ENCODE measurements at places on chromosomes 7 and 10. TPM values are rescaled to one million over a fixed set of nuclear protein-coding genes. Genes with fewer than 3 reads are reported as not detected.

Gene UBN2
- 3.2 TPM for total RNA-seq

Gene ENTPD7
- 21.6 TPM for total RNA-seq

Gene BAMBI
- total RNA-seq, result 0.76 TPM

Gene POMZP3
- 2.7 TPM for total RNA-seq

Gene CH25H
- total RNA-seq, result 34.9 TPM

Gene ALOX5
- not detected for total RNA-seq

DNA sequence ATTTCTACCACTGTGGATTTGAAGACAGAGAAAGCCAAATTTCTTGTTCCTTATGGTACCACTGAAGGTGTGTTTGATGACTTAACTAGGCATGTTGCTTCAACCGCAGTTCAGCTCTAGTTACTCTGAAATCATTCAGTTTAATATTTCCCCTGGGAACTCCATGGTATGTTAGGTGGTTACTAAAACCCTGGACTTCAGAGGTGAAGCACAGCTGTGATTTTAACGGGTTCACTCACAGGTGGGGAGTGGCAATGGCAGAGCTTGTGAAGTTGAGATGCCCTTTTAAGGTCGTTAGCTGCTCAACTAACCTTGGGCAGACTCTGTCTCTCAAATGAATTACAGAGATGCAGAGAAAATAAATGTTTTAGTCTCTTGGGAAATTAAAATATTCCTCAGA lies 163.6 kb upstream of the PHYHIPL start:
- DNase-seq, result no peak
- no peak overlapping the region for H3K4me3 ChIP-seq
- no peaks in the 10 kb centered on the region for H3K27me3 ChIP-seq
- H3K36me3 ChIP-seq, result no peaks in the 10 kb centered on the region

- DNase-seq, result no peak
- no peak overlapping the region for H3K27ac ChIP-seq
- no peaks in the 10 kb centered on the region for H3K36me3 ChIP-seq
Observed at GRCh38 chr10:26879744-26880143, 19.0 kb upstream of the ABI1 start.

DNA sequence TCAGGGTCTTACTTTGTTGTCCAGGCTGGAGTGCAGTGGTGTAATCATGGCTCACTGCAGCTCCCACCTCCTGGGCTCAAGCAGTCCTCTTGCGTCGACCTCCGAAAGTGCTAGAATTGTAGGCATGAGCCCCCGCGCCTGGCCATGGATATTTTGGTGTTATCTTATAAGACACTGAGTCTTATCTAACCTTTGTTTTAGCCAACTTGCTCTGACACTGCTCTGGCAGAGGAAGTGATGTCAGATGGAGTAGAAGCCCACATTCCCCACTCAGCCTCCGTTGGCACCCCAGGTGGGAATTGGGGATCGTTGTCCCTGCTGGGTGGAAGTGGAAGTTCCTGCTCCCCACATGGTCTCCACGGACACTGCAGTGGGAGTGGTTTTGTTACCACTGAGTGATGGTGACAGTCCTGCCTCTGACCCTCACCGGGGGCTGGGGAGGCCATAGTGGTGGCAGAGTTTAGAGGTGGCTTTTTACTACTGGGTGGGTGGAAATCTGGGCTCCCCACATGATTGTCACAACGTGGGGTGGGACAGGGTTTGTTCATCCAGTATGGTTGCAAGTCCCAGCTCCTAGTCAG lies 98.9 kb downstream of the ANKRD61 start:
- H3K4me1 ChIP-seq, result no peaks in the 10 kb centered on the region
- peaks cover 21% of the 10 kb centered on the region for H3K36me3 ChIP-seq
- DNase-seq, result no peak
- H3K27ac ChIP-seq, result no peak overlapping the region
- no peaks in the 10 kb centered on the region for H3K27me3 ChIP-seq

DNA sequence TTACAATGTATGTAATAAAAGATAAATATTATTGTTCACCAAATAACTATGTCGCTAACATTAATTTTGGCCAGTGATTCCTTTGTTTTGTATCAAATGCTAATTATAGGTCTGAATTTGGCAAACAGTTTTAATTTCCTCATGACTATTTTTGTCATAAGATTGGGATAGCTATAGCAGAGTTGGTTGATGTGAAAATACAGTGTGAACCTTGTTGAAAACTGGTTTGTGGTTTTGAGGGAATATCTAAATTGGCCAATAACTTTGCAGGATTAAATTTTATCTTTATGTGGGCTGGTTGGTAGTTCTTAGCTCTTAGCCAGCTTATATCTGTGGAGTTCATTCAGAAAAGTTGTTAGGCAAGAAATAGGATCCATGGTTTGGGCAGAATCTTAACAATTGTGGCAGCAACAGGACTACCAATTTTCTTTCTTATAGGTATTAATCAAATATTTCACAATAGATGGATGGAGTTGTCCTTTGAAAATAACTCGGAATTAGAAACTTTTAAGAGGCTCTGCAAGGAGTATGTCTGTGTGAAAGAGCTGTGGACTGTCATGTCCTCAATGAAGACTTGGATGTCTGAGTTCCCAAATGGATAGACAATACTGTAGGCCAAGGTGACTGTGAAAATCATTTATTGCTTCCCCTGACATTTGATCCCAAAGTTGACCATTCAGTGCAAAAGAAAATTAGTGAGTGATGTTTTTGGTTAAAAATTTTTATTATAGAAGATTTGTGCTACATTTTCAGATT lies 73.5 kb downstream of the PRKG1 start:
- H3K36me3 ChIP-seq, result no peaks in the 10 kb centered on the region
- no peaks in the 10 kb centered on the region for H3K27me3 ChIP-seq
- no peak overlapping the region for H3K27ac ChIP-seq
- no peak overlapping the region for H3K4me3 ChIP-seq
- H3K4me1 ChIP-seq, result no peaks in the 10 kb centered on the region

DNA sequence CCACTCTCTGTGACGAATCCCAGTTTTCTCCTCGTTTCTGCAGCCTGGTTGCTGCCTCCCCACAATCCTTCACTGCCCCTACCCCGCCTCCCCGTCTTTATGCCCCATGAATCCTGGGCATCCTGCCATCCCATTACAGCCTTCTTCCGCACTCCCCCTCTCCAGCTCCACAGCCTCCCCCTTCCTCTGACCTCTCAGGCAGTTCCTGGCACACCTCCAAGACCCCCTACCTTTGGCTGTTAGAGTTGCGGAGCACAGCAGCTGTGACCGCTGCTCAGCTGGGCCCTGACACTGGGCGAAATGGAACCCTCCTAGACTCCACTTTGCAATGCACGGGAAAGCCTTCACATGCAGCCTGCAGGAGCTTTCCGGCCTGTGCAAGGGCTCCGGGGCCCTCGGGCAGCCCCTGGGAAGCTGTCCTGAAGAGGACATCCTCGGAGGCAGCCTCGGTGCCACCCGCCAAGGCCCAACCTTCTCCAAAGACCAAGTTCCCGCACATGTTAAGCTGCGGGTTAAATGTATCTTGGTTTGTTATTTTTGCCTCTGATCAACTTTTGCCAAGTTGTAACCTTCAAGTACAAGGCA lies 400.7 kb upstream of the MKI67 start:
- H3K27me3 ChIP-seq, result no peaks in the 10 kb centered on the region
- no peak overlapping the region for H3K27ac ChIP-seq
- no peak for DNase-seq
- no peak overlapping the region for H3K4me3 ChIP-seq
- no peaks in the 10 kb centered on the region for H3K4me1 ChIP-seq

- H3K27me3 ChIP-seq, result peaks cover 20% of the 10 kb centered on the region
- H3K4me1 ChIP-seq, result no peaks in the 10 kb centered on the region
- no peak for DNase-seq
- H3K27ac ChIP-seq, result no peak overlapping the region
- H3K36me3 ChIP-seq, result no peaks in the 10 kb centered on the region
Observed at GRCh38 chr10:50883629-50884028, 1.8 kb downstream of the A1CF start.

GRCh38 chr7:116957874-116958273 lies 4.6 kb downstream of the ST7 start:
- peaks cover 17% of the 10 kb centered on the region for H3K4me1 ChIP-seq
- H3K27ac ChIP-seq, result no peak overlapping the region
- no peaks in the 10 kb centered on the region for H3K36me3 ChIP-seq

GRCh38 chr10:112475575-112476218 lies 28.7 kb downstream of the VTI1A start:
- DNase-seq, result peak; percentile 63
- H3K27ac ChIP-seq, result no peak overlapping the region
- peak overlapping the region; percentile 39 for H3K4me3 ChIP-seq
- no peaks in the 10 kb centered on the region for H3K36me3 ChIP-seq

GRCh38 chr10:92567952-92568600 lies 5.8 kb downstream of the IDE start:
- H3K4me1 ChIP-seq, result peaks cover 27% of the 10 kb centered on the region
- no peaks in the 10 kb centered on the region for H3K27me3 ChIP-seq
- no peaks in the 10 kb centered on the region for H3K36me3 ChIP-seq

DNA sequence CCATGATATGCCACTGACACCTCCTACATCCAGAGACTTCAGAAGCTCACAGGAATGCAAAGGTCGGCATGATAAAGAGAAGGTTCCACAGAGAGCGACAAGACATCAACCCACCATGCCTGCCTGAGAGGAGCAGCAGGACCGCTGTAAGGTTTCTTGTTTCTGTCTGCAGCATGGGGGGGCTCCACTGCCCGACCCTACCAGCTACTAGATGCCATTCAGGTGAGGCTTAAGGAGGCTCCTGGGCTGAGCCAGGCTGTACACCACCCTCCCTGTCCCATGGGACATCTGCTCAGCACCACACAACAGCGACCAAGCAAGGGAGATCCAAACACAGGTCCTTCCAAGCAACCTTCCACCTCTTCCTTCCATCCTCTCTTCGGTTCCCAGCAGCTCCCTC lies 234.6 kb downstream of the TNS3 start:
- no peak overlapping the region for H3K27ac ChIP-seq
- no peaks in the 10 kb centered on the region for H3K4me1 ChIP-seq
- peaks cover 11% of the 10 kb centered on the region for H3K36me3 ChIP-seq
- no peak overlapping the region for H3K4me3 ChIP-seq
- no peak for DNase-seq

GRCh38 chr10:101405001-101405400 lies 51.0 kb downstream of the BTRC start:
- DNase-seq, result no peak
- no peaks in the 10 kb centered on the region for H3K36me3 ChIP-seq
- H3K27me3 ChIP-seq, result no peaks in the 10 kb centered on the region
- no peaks in the 10 kb centered on the region for H3K4me1 ChIP-seq
- no peak overlapping the region for H3K4me3 ChIP-seq
- H3K27ac ChIP-seq, result no peak overlapping the region
